ENCODE measurements at places on chromosomes 4 and X.

- no peak for DNase-seq
- H3K36me3 ChIP-seq = peaks cover 7% of the 10 kb centered on the region
- H3K27ac ChIP-seq = no peak overlapping the region
Measured at GRCh38 chr4:6824071-6824470, 41.5 kb downstream of the KIAA0232 start.

GRCh38 chr4:123631786-123632692, 235.4 kb downstream of the SPRY1 start:
- no peaks in the 10 kb centered on the region for H3K27me3 ChIP-seq
- no peak overlapping the region for H3K4me3 ChIP-seq
- no peak for DNase-seq
- no peaks in the 10 kb centered on the region for H3K4me1 ChIP-seq
- no peak overlapping the region for H3K27ac ChIP-seq
- H3K36me3 ChIP-seq = no peaks in the 10 kb centered on the region

GRCh38 chr4:138958519-138958918, 57.1 kb upstream of the NOCT start:
- no peaks in the 10 kb centered on the region for H3K4me1 ChIP-seq
- H3K27ac ChIP-seq = no peak overlapping the region
- no peak for DNase-seq
- no peaks in the 10 kb centered on the region for H3K27me3 ChIP-seq

DNA sequence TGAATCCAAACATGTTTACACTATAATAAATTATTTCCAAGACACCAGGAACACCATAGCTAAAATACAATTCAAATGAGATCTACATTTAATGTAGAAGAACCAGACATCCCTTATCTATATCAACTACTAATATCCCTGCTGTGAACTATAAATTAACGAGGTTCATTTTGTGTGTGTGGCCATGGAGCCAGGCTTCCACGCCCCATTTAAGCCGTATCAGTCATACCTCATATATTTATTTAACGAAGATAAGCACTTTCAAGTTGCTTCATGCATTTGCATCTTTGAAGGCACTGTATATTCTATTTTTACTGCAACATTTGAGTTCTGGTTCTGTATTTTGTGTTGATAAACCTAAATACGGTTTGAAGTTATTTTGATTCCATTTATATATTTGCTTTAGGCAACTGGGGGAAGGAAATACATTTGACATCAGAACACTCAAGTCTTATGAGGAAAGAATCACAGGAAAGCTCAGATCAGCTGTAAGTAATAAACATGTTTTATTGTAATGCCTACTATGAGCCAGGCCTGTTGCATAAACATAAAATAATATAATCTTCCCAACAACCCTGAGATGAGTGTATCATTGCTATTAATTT, 45.1 kb upstream of the WDR17 start:
- H3K27ac ChIP-seq = no peak overlapping the region
- no peaks in the 10 kb centered on the region for H3K36me3 ChIP-seq
- H3K4me3 ChIP-seq = no peak overlapping the region
- no peaks in the 10 kb centered on the region for H3K4me1 ChIP-seq

DNA sequence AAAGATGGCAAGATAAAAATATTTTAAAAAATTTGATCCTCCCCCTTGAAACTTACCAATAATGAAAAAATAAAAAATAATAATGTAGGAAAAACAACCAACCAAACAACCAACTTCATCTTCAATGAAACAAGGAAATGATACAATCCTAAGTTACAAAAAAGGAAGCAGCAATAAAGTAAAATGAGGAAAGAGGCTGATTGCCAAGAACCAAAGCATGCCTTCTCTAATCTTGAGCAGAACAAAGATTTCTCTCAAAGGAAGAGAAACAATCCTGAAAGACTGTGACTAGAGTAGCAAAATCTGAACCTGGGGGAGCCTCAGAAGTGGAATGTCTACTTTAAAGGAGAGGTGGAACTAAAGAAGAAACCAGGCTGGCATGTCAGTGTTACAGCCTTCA, 10.9 kb upstream of the WDFY3 start:
- no peak for DNase-seq
- no peaks in the 10 kb centered on the region for H3K27me3 ChIP-seq
- H3K27ac ChIP-seq = no peak overlapping the region
- H3K4me1 ChIP-seq = no peaks in the 10 kb centered on the region
- no peaks in the 10 kb centered on the region for H3K36me3 ChIP-seq

DNA sequence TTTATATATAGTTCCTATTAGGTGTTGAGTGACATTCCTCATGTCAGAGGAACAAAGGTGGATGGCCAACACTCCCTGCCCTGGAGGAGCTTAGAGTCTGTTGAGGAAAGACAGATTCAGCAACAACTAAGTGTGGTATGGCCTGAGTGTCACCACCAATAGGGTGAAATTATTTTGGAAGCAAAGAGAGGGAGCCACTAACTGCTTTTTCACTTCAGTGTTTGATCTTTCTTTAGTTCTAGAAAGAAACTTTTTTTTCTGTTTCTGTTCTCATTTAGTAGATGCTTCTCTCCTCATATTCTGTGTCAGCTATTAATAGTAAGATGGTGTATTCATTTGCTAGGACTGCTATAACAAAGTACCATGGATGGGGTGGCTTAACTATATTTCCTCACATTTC, 81.5 kb downstream of the ARX start:
- no peaks in the 10 kb centered on the region for H3K4me1 ChIP-seq
- H3K27me3 ChIP-seq = no peaks in the 10 kb centered on the region
- no peaks in the 10 kb centered on the region for H3K36me3 ChIP-seq
- H3K27ac ChIP-seq = no peak overlapping the region

DNA sequence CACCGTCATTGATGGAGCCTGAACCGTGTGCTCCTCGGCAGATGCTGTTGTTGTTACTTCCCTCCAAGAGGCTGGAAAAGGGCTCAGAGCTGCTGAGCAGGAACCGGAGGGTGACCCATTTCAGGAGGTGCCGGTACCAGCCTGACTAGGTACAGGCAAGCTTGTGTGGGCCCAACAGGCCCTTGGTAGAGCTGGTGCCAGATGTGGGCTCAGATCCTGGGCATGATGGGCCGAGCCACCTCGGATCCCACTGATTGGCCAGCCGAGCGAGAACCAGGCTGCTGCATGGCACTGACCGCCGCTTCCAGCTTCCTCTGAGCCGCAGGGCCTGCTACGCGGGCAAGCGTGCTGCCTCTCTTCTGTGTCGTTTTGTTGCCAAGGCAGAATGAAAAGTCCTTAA, 33.7 kb downstream of the NOP14 start:
- H3K4me3 ChIP-seq = no peak overlapping the region
- no peak overlapping the region for H3K27ac ChIP-seq
- DNase-seq = no peak

DNA sequence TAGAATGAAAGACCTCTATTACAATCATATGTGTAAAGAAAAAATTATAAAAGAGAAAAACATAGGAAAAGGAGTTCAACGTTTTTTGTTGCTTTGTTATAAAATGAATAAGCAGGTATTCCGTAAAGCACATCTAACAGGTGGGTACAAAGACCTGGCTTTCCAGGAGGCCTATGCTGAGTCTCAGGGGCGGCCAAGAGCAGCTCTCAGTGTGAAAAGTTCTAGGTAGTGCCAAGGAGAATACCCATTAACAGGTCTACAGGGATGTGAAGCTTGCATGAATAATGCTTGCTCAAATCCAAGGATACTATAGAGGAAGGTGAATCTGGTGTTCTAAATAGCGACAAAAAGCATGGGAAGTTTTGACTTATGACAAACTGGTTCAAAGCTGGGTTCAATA, 944.4 kb downstream of the PDHA2 start:
- no peaks in the 10 kb centered on the region for H3K27me3 ChIP-seq
- H3K4me1 ChIP-seq = no peaks in the 10 kb centered on the region
- no peak overlapping the region for H3K27ac ChIP-seq
- no peak for DNase-seq

GRCh38 chr4:41281038-41281634, 24.4 kb downstream of the UCHL1 start:
- H3K36me3 ChIP-seq = no peaks in the 10 kb centered on the region
- no peak overlapping the region for H3K27ac ChIP-seq
- peak; percentile 82 for DNase-seq
- no peak overlapping the region for H3K4me3 ChIP-seq
- H3K4me1 ChIP-seq = no peaks in the 10 kb centered on the region

DNA sequence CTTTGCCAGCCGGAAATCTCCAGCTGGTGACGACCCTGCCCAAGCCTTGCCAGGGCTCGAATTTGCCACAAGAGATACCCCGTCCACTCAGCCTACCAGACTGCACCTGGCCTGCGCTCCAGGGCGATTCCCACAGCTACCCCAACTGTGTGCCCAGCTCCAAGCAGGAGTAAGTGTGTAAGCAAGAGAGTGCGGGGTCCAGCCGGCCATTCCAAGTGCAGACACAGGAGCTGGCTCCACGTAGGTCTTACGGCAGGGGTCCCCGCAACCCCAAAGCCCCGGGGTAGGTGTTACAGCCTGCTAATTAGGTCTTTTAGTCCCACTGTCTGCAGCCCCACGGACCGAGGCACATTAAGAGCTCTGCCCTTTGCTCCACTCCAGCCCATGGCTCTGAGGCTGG, 1305.2 kb downstream of the ARAP2 start:
- no peaks in the 10 kb centered on the region for H3K27me3 ChIP-seq
- H3K4me3 ChIP-seq = no peak overlapping the region
- H3K27ac ChIP-seq = no peak overlapping the region
- H3K4me1 ChIP-seq = no peaks in the 10 kb centered on the region
- no peaks in the 10 kb centered on the region for H3K36me3 ChIP-seq
- no peak for DNase-seq

GRCh38 chr4:178633263-178633662, 1191.0 kb upstream of the AGA start:
- H3K27me3 ChIP-seq = no peaks in the 10 kb centered on the region
- H3K4me1 ChIP-seq = no peaks in the 10 kb centered on the region
- DNase-seq = peak; percentile 6
- H3K4me3 ChIP-seq = no peak overlapping the region

DNA sequence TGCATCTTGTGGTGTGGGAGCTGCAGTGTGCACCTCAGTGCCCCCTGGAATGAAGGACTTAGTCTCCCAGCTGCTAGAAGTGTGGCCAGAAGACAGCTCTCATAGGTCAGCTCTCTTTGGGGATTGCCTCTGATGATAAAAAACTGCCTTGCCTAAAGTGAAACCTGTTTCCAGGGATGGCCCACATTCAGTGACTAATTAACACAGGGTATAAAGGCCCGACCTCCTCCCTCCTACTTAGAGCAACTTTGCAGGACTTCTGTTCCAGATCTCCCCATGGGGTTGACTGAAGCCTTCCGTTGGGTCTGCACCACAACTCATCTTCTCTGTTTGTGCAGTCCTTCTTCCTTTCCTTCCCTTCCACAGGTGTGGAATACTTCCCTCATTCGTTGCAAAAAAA, 53.2 kb downstream of the SPINK2 start:
- no peak overlapping the region for H3K27ac ChIP-seq
- no peak overlapping the region for H3K4me3 ChIP-seq
- no peak for DNase-seq

- H3K27me3 ChIP-seq = no peaks in the 10 kb centered on the region
- no peak for DNase-seq
- H3K27ac ChIP-seq = no peak overlapping the region
- H3K4me1 ChIP-seq = no peaks in the 10 kb centered on the region
- no peak overlapping the region for H3K4me3 ChIP-seq
Measured at GRCh38 chr4:52789774-52790173, 38.5 kb upstream of the ERVMER34-1 start.

- H3K36me3 ChIP-seq = no peaks in the 10 kb centered on the region
- H3K4me3 ChIP-seq = peak overlapping the region; percentile 1
- peaks cover 83% of the 10 kb centered on the region for H3K4me1 ChIP-seq
- H3K27ac ChIP-seq = peak overlapping the region; percentile 88
Measured at GRCh38 chr4:38672397-38673129, 8.6 kb downstream of the KLF3 start.

GRCh38 chr4:163587867-163588266, 93.4 kb downstream of the TMA16 start:
- H3K4me3 ChIP-seq = no peak overlapping the region
- no peaks in the 10 kb centered on the region for H3K4me1 ChIP-seq
- H3K27me3 ChIP-seq = no peaks in the 10 kb centered on the region

DNA sequence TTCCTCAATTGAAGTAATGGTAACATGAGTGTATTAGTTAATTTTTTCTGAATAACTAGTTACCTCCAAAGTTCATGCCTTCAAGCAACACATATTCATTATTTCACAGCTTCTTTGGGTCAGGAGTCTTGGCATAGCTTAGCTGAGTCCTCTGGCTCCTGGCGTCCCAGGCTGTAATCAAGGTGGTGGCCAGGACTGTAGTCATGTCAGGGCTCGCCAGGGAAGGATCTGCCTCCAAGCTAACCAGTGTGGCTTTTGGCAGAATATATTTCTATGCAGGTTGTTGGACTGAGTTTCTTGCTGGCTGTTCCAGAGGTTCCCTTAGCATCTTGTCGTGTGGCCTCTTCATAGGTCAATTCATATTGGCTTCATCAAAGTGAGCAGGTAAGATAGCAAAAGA, 10.0 kb upstream of the HS3ST1 start:
- no peak overlapping the region for H3K27ac ChIP-seq
- peaks cover 16% of the 10 kb centered on the region for H3K36me3 ChIP-seq
- DNase-seq = no peak
- H3K4me3 ChIP-seq = no peak overlapping the region
- peaks cover 11% of the 10 kb centered on the region for H3K4me1 ChIP-seq
- no peaks in the 10 kb centered on the region for H3K27me3 ChIP-seq

DNA sequence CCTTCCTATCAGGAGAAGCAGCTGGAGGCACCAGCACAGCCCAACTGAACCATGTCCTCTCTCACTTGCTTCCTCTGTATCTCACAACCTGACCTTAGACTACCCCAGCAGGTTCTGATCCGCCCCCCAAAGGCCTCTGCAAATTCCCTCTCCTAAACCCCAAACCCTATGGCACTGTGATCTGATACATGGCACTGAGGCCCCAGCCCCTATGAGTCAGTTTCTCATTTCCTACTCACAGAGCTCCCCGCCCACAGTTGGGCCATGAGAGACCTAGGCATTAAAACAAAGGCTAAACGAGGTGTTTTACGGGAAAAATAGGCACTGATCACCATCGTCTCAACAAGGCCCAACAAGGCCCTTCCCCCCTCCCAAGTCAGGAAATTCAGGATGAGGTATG, 19.1 kb downstream of the SASH3 start:
- H3K27me3 ChIP-seq = no peaks in the 10 kb centered on the region
- no peak overlapping the region for H3K27ac ChIP-seq

- DNase-seq = no peak
- no peak overlapping the region for H3K27ac ChIP-seq
- no peak overlapping the region for H3K4me3 ChIP-seq
Measured at GRCh38 chrX:30308263-30309138, 689 bp downstream of the NR0B1 start.

GRCh38 chr4:54728368-54728767, 70.6 kb downstream of the KIT start:
- no peak overlapping the region for H3K27ac ChIP-seq
- H3K27me3 ChIP-seq = peaks cover 28% of the 10 kb centered on the region
- H3K4me1 ChIP-seq = no peaks in the 10 kb centered on the region
- no peak for DNase-seq
- H3K4me3 ChIP-seq = no peak overlapping the region

DNA sequence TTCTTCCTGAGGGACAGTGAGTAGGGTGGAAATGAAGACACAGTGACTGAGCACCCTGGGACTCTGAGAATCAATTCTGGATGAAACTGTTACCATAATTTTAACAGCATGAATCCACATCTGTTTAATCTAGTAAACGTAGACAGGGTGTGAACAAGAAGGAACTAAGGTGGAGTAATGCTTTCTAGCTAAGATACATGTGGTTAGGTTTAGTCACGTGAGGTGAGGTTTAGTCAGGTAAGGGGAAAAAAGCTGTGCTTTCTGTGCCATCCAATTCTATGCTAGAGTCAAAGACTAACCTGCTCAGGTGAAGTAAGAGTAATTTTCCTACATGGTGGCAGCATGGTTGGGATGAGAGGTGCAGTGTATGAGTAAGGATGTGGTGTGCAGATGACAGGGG, 54.0 kb upstream of the C4orf54 start:
- H3K4me1 ChIP-seq = peaks cover 6% of the 10 kb centered on the region
- no peak overlapping the region for H3K27ac ChIP-seq
- H3K4me3 ChIP-seq = no peak overlapping the region
- no peaks in the 10 kb centered on the region for H3K27me3 ChIP-seq
- DNase-seq = no peak

Measured in HCT116 (cell line).